ENCODE measurements at places on chromosomes 16 and 17.

GRCh38 chr17:37592291-37592690 is 16.9 kb downstream of the SYNRG start:
- H3K27me3 ChIP-seq: no peaks in the 10 kb centered on the region
- DNase-seq: no peak
- no peak overlapping the region for H3K27ac ChIP-seq
- H3K4me1 ChIP-seq: no peaks in the 10 kb centered on the region
- no peaks in the 10 kb centered on the region for H3K36me3 ChIP-seq
- H3K4me3 ChIP-seq: no peak overlapping the region

GRCh38 chr16:81384006-81384405 is 60.6 kb upstream of the CMIP start:
- no peaks in the 10 kb centered on the region for H3K27me3 ChIP-seq
- H3K36me3 ChIP-seq: no peaks in the 10 kb centered on the region

- H3K27me3 ChIP-seq: no peaks in the 10 kb centered on the region
- H3K4me1 ChIP-seq: no peaks in the 10 kb centered on the region
- H3K4me3 ChIP-seq: no peak overlapping the region
- H3K27ac ChIP-seq: no peak overlapping the region
- DNase-seq: no peak
Observed at GRCh38 chr17:5843366-5844026, 226.7 kb upstream of the WSCD1 start.

DNA sequence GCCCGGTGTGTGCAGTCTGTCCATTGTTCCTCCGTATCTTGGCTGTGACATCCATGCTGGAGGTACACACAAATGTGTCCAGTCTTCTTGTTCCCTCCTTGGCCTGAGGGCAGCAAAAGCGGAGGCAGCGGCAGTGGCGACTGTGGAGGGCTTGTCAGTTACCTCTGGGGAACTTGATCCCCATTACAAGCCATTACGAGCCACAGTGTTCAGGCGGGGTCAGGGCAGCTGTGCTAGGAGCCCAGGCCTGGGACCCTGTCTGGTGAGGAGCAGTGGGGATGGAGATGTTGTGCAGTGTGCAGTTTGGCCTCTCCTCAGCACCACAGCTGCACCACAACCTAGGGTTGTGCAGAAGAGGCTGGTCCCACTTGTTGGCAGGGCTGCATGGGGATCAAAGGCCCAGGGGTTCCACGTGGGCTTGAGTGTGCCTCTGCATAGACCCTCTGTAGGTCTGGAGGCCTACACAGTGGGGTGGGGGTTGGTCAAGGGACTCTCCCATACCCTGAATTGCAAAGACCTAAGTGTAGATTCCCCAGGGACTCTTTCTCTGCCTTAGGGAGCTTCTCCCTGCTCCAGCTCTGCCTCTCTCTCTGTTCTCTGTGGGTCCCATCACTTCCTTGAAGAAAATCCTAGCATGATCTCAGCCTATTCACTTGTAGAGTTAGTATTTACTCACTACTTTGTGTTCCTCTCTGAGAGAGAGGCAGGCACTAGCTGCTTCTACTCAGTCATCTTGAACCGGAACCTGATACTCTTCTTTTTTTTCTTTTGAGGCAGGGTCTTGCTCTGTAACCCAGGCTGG is 58.8 kb downstream of the SLFN11 start:
- H3K27ac ChIP-seq: no peak overlapping the region
- peaks cover 6% of the 10 kb centered on the region for H3K27me3 ChIP-seq
- DNase-seq: no peak
- H3K4me3 ChIP-seq: no peak overlapping the region
- H3K36me3 ChIP-seq: no peaks in the 10 kb centered on the region
- no peaks in the 10 kb centered on the region for H3K4me1 ChIP-seq

DNA sequence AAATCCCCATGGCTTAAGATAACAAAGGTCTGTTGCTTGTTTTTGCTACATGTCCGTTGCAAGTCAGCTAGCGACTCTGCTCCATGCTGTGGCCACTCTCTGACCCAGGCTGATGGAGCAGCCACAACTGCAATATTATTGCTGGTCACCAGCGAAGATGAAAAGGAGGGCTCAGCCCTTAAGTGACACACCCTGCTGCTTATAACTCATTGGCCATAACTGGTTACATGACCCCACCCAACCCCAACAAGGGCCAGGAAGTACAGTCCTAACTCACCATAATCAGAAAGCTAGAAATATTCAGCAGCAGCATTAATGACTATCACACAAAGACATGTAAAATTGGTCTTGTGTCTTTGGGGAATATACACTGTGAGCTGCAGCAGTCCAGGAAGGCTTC is 224.3 kb downstream of the SOX9 start:
- peaks cover 8% of the 10 kb centered on the region for H3K4me1 ChIP-seq
- H3K27me3 ChIP-seq: no peaks in the 10 kb centered on the region
- no peaks in the 10 kb centered on the region for H3K36me3 ChIP-seq
- no peak overlapping the region for H3K27ac ChIP-seq
- no peak for DNase-seq
- H3K4me3 ChIP-seq: no peak overlapping the region

- H3K27ac ChIP-seq: no peak overlapping the region
- H3K36me3 ChIP-seq: no peaks in the 10 kb centered on the region
- H3K4me1 ChIP-seq: no peaks in the 10 kb centered on the region
Observed at GRCh38 chr16:85709766-85710585, 21.2 kb upstream of the GINS2 start.

- no peak overlapping the region for H3K4me3 ChIP-seq
- no peak for DNase-seq
- H3K36me3 ChIP-seq: no peaks in the 10 kb centered on the region
- no peaks in the 10 kb centered on the region for H3K27me3 ChIP-seq
- H3K27ac ChIP-seq: no peak overlapping the region
- H3K4me1 ChIP-seq: no peaks in the 10 kb centered on the region
Observed at GRCh38 chr17:57756951-57757350, 11.9 kb upstream of the CCDC182 start.

DNA sequence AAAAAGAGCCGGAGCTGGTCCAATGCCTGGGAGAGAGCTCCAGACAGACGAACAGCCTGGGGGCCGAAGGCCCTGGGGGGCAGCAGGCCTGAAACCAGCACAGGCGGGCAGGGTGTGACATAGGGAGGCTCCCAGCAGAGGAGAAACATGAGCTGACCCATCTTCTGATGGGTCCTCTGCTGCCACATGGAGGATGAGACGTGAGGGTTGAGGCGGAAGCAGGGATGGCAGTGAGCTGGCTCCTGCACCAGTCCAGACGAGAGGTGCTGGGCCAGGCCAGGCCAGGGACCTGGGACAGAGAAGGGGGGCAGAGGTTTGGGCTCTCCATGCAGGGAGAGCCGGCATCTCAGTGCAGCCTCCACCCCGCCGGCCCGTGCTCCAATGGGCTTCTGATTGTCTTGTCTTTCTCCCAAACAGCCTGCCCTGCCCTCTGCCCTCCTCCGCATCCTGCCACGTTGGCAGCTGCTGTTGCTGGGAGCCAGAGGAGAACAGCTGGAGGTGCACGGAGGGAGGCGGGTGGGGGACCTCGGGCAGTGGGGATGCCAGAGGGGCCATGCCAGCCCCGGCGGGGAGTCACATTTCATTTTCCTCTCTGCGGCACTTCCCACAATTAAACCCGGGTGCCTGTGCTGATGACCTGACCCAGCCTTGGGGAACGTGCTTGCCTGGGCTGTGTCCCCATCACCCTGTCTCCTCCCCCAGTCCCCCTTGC is 139.1 kb upstream of the GSE1 start:
- no peak for DNase-seq
- H3K36me3 ChIP-seq: no peaks in the 10 kb centered on the region
- peaks cover 47% of the 10 kb centered on the region for H3K4me1 ChIP-seq

- H3K27ac ChIP-seq: no peak overlapping the region
- peaks cover 3% of the 10 kb centered on the region for H3K4me1 ChIP-seq
- no peak overlapping the region for H3K4me3 ChIP-seq
- DNase-seq: no peak
- no peaks in the 10 kb centered on the region for H3K36me3 ChIP-seq
Observed at GRCh38 chr17:7208027-7208571, 11.5 kb downstream of the DLG4 start.

Data from hepatocyte (in vitro differentiated cells).